ENCODE measurements at places on chromosomes 1 and 21. TPM values are rescaled to one million over a fixed set of nuclear protein-coding genes. Genes with fewer than 3 reads are reported as not detected.
A peak's percentile ranks its signal among the peaks of the same experiment; 100 is the strongest.

Gene KIF21B
- total RNA-seq = not detected

Gene TDRD5
- total RNA-seq = not detected

Gene LCA5L
- total RNA-seq = 1.1 TPM

Gene CHI3L1
- 0.22 TPM for total RNA-seq

Gene SPATA46
- not detected for total RNA-seq

Gene VASH2
- not detected for total RNA-seq

Gene NUP210L
- not detected for total RNA-seq

DNA sequence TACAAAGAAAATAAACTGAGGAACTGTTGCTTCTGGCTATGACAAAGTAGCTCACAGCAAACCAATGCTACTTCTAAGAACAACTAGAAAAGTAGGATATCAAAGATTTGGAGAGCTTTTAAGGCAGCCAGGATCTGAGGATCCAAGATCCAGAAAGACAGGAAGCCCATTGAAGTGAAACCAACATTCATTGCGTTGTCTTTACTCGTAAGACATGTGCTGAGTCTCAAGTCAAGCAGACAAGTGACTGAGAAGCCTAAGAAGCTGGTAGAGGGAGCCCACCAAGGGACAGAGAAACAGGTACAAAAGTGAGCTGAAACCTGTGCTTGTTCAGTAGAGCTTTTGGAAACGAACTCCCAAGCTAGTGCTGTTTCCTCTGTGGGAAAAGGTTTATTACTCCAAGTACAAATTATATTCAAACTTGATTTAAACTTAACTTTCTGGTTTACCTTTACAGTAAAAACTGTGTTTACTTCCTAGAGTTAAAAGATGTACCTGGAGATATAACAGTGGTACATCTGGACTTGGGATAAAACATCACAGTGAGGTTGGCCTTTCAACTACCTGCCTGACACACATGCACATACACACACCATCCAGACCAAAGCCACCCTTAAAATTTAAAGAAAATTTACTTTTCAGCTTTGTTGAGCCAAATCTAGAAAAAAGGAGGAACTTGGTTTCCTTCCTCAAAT is 41.2 kb downstream of the NME7 start:
- peaks cover 11% of the 10 kb centered on the region for H3K4me1 ChIP-seq
- H3K36me3 ChIP-seq = no peaks in the 10 kb centered on the region
- H3K4me3 ChIP-seq = no peak overlapping the region
- no peak overlapping the region for H3K27ac ChIP-seq
- no peaks in the 10 kb centered on the region for H3K27me3 ChIP-seq
- no peak for DNase-seq

GRCh38 chr1:202989879-202990278 is 17.3 kb upstream of the TMEM183A start:
- H3K27me3 ChIP-seq = peaks cover 50% of the 10 kb centered on the region
- no peak for DNase-seq
- H3K4me1 ChIP-seq = no peaks in the 10 kb centered on the region
- no peak overlapping the region for H3K4me3 ChIP-seq

DNA sequence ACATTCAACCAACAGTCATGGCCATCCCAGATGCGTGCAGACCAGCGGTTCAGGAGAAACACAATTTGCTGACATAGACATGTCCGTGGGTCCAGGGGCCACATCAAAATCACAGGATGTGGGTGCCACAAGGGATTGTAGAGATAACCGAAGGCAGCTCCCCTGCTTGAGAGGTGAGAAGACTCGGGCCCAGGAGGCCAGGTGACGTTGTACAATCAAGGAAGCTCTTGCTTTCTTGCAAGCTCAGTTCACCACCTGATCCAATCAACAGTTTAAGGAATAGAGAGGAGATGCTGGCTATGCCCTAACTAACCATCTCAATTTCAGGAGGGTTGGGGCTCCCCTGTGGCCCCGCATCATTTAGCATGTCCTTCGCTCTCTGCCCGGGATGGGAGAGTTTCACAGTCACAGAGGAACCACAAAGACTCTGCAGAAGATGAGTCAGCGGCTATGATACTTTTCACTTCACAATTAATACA is 19.5 kb downstream of the UBASH3A start:
- no peak for DNase-seq
- H3K4me3 ChIP-seq = no peak overlapping the region
- no peak overlapping the region for H3K27ac ChIP-seq
- no peaks in the 10 kb centered on the region for H3K36me3 ChIP-seq

DNA sequence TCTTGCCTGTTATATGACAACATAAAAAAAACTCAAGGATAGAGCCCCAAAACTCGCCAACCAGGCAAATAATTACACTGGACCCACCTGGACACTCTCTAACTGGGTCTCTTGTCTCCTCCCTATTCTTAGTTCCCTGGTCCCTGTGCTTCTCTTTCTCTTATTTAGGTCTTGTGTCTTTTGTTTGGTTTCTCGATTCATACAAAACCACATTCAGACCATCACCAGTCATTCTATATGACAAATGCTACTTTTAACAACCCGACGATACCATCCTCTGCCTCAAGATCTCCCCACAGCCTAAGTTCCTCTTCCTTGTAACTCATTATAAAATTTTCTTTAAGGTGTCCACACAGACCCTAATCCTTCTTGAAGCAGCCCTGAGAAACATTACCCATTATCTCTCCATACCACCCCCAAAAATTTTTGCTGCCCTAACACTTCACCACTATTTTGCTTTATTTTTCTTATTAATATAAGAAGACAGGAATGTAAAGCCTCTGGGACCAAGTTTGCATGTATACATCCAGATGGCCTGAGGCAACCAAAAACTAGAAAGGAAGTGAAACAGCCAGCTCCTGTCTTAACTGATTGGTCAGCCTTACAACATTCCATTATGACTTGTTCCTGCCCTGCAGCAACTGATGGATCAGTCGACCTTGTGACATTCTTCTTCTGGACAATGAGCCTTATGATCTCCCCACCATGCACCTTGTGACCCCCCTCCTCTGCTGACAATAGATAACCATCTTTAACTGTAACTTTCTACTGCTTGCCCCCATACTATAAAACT is 638.2 kb downstream of the AMY1C start:
- no peaks in the 10 kb centered on the region for H3K36me3 ChIP-seq
- H3K27ac ChIP-seq = no peak overlapping the region
- no peak overlapping the region for H3K4me3 ChIP-seq
- DNase-seq = no peak

- H3K27ac ChIP-seq = no peak overlapping the region
- no peaks in the 10 kb centered on the region for H3K4me1 ChIP-seq
- no peak overlapping the region for H3K4me3 ChIP-seq
- no peaks in the 10 kb centered on the region for H3K36me3 ChIP-seq
- DNase-seq = no peak
Observed at GRCh38 chr1:213976665-213977485, 10.9 kb upstream of the PROX1 start.

GRCh38 chr1:39882152-39882551 is 1.2 kb downstream of the TRIT1 start:
- no peaks in the 10 kb centered on the region for H3K27me3 ChIP-seq
- peak overlapping the region; percentile 88 for H3K4me3 ChIP-seq
- peak; percentile 22 for DNase-seq
- peaks cover 12% of the 10 kb centered on the region for H3K4me1 ChIP-seq

- peaks cover 14% of the 10 kb centered on the region for H3K4me1 ChIP-seq
- peaks cover 21% of the 10 kb centered on the region for H3K27me3 ChIP-seq
- H3K4me3 ChIP-seq = no peak overlapping the region
- H3K27ac ChIP-seq = no peak overlapping the region
- no peaks in the 10 kb centered on the region for H3K36me3 ChIP-seq
Observed at GRCh38 chr1:25642574-25643108, 26.1 kb downstream of the MAN1C1 start.

- no peaks in the 10 kb centered on the region for H3K36me3 ChIP-seq
- H3K27me3 ChIP-seq = no peaks in the 10 kb centered on the region
- no peaks in the 10 kb centered on the region for H3K4me1 ChIP-seq
- H3K4me3 ChIP-seq = no peak overlapping the region
- H3K27ac ChIP-seq = no peak overlapping the region
Observed at GRCh38 chr1:245278846-245279245, 124.1 kb downstream of the KIF26B start.

DNA sequence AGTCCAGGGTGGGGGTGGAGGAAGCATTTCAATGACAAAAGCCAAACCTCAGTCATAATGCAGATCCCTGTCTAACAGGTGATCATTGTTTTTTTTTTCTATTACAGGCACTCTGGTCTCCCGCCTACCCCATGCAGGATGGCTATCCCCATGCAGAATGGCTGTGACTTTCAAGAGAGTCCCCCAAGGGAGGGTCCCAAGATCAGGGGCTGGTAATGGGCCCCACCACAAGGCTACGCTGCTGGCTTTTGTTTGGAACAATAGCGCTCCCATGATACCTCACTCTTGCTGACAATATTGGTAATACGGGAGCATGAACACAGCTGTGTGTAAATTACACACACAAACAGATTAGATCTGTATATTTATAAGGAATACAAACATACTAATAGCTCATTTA is 119.4 kb downstream of the SLC45A1 start:
- no peak overlapping the region for H3K27ac ChIP-seq
- H3K4me1 ChIP-seq = peaks cover 13% of the 10 kb centered on the region
- no peaks in the 10 kb centered on the region for H3K27me3 ChIP-seq
- DNase-seq = no peak

DNA sequence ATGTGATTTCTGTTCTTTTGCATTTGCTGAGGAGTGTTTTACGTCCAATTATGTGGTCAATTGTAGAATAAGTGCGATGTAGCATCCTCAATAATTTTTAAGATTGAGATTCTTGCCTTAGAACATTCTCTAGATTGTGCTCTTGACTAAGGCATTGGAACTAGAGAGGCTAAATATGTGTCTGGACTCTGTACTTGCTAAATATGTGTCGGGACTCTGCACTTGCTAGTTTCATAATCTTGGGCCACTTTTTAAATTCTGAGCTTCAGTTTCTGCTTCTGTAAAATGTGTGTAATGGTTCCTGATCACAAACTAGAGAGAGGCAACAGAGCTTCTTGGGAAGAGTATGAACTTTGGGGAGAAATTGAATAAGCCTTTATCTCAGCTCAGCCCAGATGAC is 21.6 kb downstream of the HLX start:
- no peaks in the 10 kb centered on the region for H3K36me3 ChIP-seq
- no peaks in the 10 kb centered on the region for H3K27me3 ChIP-seq
- H3K27ac ChIP-seq = no peak overlapping the region
- no peak overlapping the region for H3K4me3 ChIP-seq
- DNase-seq = no peak
- H3K4me1 ChIP-seq = peaks cover 19% of the 10 kb centered on the region

DNA sequence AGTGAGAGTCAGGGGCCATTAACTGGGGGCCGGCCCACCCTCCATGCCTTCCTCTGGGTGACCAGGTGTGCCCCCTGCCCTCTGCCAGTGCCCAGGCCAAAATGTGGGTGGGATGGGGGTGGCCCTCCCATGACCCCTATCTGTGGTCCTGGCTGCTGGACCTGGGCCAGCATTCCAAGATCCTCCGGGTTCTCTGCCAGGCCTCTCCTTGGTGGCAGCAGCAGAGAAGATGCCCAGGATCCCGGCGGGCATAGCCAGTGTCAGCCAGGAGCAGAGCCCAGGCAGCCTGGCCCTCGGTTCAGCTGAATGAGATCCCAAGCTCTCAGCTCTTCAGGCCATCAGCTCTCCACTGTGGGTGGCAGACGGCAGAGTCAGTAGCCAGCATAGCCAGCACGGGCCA is 31.3 kb upstream of the ACTRT2 start:
- H3K4me1 ChIP-seq = no peaks in the 10 kb centered on the region
- no peak overlapping the region for H3K27ac ChIP-seq
- H3K36me3 ChIP-seq = no peaks in the 10 kb centered on the region
- DNase-seq = no peak
- no peak overlapping the region for H3K4me3 ChIP-seq
- no peaks in the 10 kb centered on the region for H3K27me3 ChIP-seq

DNA sequence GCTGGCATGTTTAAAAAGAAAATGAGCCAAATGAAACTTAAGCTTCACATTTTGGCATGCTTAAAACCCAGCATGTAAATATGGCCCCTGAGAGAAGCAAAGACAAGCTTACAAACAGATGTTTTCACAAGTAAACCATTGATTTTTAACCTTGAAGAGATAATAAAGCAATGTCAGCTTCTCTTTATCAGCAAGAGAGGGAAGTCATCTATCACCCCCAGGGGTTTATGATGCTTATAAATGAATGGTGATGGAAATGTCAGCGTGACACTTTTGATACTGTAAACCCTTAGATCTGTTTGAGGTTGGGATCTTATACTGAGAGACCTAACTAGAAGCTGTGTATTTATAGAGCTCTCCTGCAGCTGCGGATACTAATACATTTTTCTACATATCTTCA is 471.3 kb downstream of the PLA2G4A start:
- no peaks in the 10 kb centered on the region for H3K36me3 ChIP-seq
- H3K27me3 ChIP-seq = no peaks in the 10 kb centered on the region
- H3K27ac ChIP-seq = no peak overlapping the region
- no peak for DNase-seq
- H3K4me3 ChIP-seq = no peak overlapping the region

DNA sequence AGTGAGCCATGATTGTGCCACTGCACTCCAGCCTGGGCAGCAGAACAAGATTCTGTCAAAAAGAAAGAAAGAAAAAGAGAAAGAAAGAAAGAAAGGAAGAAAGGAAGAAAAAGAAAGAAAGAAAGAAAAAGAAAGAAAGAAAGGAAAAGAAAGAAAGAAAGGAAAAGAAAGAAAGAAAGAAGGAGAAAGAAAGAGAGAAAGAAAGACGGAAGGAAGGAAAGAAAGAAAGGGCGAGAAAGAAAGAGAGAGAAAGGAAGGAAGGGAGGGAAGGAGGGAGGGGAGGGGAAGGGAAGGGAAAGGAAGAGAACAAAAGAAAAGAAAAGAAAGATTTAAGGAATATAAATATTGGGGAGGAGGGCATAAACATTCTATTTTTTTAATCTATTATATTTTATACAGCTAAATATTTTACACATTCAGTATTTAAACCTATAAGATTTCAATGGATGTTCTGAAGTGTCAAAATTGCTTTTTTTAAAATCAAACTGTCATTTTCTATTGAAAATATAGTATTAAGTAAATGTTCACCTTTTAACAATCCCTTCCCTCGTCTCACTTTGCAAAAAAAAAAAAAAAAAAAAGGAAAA is 6.8 kb upstream of the JAK1 start:
- H3K4me1 ChIP-seq = no peaks in the 10 kb centered on the region
- no peak overlapping the region for H3K4me3 ChIP-seq
- H3K27me3 ChIP-seq = no peaks in the 10 kb centered on the region
- H3K36me3 ChIP-seq = no peaks in the 10 kb centered on the region

DNA sequence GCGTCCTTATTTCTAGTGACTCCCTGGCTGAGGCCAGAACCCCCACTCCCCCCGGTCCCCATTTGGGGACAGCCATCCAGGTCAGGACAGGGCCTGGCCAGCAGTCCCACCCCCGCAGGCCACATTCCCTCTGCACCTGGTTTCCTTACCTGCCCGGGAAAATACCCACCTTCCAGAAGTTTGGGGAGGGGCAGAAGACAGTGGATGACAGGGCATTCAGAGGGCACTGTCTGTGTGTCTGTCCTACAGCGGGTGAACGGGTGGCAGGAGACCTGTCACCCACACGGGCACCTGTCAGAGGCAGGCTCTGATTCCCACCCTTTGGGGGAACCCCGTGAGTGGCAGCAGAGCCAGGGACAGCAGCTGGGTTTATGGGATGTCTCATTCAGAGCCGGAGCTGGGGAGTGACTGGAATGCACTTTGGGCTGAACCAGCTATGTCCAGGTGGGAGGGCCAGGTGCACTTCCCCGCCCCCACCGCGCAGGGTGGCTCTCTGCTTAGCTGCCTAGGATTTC is 2.0 kb downstream of the ARHGEF16 start:
- H3K36me3 ChIP-seq = no peaks in the 10 kb centered on the region
- no peaks in the 10 kb centered on the region for H3K4me1 ChIP-seq
- DNase-seq = no peak
- H3K27me3 ChIP-seq = peaks cover 26% of the 10 kb centered on the region

- H3K27ac ChIP-seq = no peak overlapping the region
- DNase-seq = no peak
- no peaks in the 10 kb centered on the region for H3K36me3 ChIP-seq
- no peaks in the 10 kb centered on the region for H3K4me1 ChIP-seq
Observed at GRCh38 chr1:94674876-94675275, 133.3 kb upstream of the F3 start.

Measured in GM23248 (cell line).